Foreskin melanocyte (primary cell): ENCODE measurements at places on chromosomes 13 and 19.

- no peak for DNase-seq
These were observed 4.4 kb downstream of the GPR4 start for GRCh38 chr19:45597425-45598111.

DNA sequence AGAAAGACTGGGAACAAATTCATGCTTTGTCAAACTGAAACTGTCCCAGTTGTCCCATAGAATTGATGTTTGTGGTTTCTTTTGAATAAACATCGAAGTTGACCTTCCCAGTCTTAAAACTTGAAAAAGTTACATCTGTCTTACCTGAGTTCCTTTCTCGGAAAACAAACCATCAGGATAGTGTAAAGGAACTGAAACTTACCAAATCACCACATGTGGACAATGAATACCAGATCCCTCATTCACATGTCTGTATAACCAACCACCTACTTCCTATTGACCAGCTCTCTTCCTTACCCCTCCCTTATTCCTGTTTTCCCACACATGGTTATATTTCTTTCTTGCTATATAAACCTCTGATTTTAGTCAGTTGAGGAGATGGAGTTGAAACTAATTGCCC, 791.7 kb upstream of the PCDH20 start:
- DNase-seq: no peak

GRCh38 chr19:39531834-39532232, 819 bp downstream of the EID2B start:
- DNase-seq: no peak

- DNase-seq: no peak
These were observed 24.9 kb downstream of the MICOS13 start for GRCh38 chr19:5655412-5655811.

- no peak for DNase-seq
These were observed 21.4 kb downstream of the SIGLECL1 start for GRCh38 chr19:51272183-51272810.

- no peak for DNase-seq
These were observed 6.7 kb upstream of the ZNF606 start for GRCh38 chr19:58009301-58009665.

GRCh38 chr19:11649941-11650340, 52.7 kb downstream of the ZNF627 start:
- DNase-seq: no peak

GRCh38 chr19:48925240-48925843, 8.2 kb upstream of the DHDH start:
- DNase-seq: no peak

GRCh38 chr13:98508685-98509084, 68.2 kb downstream of the STK24 start:
- DNase-seq: no peak

DNA sequence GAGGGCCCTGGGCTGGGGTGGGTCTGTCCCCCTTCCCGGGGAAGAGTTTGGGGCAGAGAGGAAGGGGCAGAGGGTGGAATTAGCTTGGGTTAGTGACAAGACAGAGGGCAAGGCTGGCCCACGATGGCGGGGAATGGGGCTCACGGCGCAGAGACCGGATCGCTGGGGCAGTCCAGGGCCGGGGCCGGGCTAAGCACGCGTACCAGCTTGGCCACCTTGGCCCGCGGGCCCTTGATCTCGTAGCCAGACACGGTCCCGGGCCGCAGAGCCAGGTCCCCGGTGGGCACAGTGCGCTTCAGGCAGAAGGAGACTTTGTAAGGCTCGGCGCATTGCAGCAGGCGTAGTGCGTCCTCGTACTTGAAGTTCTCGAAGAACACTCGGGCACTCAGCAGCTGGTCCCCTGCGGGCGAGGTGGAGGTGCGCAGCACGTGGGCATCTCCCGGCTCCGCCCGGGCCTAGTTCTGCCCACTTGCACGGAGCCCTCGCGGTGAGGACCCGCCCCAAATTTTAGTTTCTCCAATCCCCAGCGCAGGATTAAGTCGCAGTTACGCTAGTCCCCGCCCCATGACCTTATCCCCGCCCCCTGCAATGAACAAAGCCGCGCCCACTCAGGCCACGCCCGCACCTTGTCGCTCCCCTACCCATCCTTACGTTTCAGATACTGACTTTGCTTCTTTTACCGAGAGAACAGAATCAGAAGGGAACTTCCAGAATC, 8.6 kb upstream of the HIPK4 start:
- peak; percentile 48 for DNase-seq

GRCh38 chr19:12868540-12869112, 12.6 kb downstream of the DNASE2 start:
- DNase-seq: no peak

- DNase-seq: no peak
These were observed 78.2 kb downstream of the LRCH1 start for GRCh38 chr13:46631179-46631542.

DNA sequence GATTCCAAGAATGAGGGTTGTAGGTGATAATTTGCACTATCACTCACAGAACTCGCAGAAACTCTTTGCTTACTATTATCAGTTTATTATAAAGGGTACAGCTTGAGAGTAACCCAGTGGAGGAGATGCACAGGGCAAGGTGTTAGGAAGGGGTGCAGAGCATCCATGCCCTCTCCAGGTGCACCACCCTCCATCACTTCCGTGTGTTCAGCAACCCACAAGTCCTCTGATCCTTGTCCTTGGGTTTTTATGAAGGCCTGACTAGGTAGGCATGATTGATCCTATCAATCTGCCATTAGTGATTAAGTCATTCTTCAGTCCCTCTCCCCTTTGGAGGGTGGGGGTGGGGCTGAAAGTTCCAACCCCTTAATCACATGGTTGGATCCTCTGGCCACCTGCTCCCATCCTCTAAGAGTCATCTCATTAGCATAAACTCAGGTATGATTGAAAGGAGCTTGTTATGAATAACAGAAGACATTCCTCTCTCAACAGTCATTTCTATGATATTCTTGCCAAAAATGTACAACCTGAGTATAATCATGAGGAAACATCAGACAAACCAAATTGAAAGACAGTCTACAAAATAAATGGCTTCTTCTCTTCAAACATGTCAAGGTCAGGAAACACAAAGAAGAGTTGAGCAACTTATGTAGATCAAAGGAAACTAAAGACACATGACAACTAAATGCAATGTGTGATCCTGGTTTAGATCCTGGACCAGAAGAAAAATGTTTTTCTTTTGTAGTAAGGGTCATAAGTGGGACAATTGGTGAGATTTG, 225.4 kb downstream of the PCCA start:
- DNase-seq: no peak

DNA sequence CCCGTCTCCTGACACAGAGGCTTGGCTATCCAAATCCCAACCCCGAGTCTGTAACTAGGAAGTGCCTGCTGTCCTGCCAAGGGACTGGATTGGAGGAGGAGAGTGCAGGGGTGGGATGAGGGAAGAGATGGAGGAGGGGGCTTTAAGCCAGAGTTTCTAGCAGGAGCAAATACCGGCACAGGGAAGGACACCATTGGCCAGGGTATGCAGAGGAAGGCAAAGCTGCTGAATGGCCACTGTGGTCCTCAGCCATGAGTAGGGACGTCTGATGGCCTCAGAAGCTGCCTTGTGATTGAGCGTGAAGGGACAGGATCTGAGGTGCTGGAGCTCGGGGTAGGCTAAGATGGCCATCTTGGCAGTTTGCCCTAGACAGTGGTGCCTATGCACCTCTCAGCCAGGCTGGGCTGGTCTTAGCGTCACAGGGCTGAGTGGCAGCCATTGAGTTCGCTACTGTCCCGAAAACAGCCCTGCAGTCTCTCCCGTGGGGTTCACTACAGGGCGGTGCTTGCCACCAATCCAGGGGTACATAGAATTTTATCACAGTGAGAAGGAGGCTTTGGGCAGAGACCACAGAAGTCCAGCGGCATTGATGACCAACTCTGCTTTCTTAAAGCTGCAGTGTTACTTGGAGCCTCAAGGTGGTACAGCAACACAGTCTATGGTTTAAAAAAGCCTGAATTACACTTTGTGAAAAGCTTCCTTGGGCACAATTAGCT, 61.8 kb downstream of the AKAP11 start:
- DNase-seq: peak; percentile 24

DNA sequence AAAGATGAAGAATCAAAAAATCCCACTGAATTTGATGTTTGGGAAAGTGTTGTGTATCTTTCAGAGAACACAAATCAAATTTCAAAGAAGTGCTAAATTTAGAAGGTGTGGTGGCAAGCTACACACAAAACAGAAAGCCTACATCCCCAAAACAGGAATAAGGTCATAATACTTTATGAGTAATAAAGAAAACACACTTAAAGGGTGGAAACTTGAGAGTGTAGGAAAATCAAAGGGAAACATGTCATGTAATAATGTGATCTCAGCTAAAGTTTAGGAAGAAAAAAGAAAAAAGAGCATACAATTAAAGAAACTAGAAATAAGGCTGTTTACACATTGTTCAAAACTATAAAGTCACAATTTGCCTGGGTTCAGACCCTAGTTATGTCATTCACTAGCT, 668.7 kb downstream of the PCDH17 start:
- DNase-seq: no peak

DNA sequence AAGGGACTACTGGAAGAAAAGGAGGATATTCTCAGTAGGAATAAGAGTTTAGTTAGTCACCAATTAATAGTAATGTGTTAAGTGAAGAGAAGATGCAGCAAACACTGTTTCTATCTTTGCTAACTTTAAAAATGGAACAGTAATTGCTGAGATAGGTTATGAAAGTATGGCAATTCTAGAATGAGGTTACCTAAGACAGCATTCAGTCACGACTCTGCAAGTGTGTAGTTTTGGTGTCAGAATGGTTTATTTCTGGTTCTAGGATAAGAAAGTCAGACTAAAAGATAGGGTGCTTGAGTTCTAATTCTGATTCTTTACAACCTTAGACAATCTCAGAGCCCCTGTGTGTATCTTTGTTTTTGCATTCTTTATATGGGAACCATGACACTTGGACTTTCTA, 138.1 kb downstream of the POU4F1 start:
- DNase-seq: no peak

- DNase-seq: no peak
These were observed 299.2 kb upstream of the DACH1 start for GRCh38 chr13:72166102-72166650.

DNA sequence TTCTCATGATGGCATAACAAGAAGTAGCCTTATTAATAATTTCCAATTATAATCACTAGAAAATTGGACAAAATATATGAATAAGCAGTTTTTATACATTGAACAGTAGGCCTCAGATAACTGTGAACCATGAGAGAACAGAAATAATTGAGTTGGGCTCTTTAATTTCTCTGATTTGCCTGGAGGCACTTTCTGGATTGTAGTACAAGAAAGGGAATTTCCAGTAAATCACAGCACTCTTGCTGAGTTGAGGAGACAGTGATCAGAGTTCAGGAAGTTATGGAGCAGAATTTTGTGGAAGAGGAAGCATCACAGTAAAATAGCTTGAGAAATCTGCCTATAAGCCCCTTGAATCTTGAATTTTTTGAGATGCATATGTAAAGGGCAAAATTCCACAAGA, 216.2 kb downstream of the MAB21L1 start:
- DNase-seq: peak; percentile 69

DNA sequence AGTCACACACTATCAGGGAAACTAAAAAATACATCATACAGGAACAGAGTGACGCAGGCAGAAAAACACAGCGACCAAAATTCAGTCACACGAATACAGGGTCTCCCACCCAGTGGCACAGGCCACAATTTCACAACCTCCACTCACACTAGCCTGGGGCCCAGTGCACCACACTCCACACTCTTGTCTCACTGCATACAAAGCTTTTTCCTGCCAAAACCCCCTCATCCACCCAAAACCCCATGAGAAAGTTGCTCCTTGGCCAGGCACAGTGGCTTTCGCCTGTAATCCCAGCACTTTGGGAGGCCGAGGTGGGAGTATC, 1.2 kb downstream of the S1PR5 start:
- no peak for DNase-seq

GRCh38 chr13:100306434-100306999, 217.6 kb downstream of the PCCA start:
- DNase-seq: no peak

DNA sequence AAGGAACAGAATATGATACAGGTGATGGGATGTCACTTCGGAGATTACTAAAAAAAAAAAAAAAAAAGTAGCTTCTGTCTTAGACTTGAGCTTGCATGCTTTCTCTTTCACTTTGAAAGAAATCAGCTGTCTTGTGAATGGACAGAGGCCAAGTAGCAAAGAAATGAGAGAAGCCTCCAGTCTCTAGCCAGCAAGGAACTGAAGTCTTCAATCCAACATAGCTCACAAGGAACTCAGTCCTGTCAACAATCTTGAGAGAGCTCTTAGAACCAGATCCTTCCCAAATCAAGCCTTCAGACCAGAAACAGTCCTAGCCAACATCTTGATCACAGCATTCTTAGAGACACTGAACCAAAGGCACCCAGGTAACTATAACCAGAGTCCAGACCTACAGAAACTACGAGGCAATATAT, 7.7 kb downstream of the N4BP2L2 start:
- no peak for DNase-seq

GRCh38 chr19:56301155-56301554, 13.5 kb downstream of the ZSCAN5A start:
- no peak for DNase-seq

GRCh38 chr13:112846411-112847115, 122.5 kb upstream of the MCF2L start:
- no peak for DNase-seq

DNA sequence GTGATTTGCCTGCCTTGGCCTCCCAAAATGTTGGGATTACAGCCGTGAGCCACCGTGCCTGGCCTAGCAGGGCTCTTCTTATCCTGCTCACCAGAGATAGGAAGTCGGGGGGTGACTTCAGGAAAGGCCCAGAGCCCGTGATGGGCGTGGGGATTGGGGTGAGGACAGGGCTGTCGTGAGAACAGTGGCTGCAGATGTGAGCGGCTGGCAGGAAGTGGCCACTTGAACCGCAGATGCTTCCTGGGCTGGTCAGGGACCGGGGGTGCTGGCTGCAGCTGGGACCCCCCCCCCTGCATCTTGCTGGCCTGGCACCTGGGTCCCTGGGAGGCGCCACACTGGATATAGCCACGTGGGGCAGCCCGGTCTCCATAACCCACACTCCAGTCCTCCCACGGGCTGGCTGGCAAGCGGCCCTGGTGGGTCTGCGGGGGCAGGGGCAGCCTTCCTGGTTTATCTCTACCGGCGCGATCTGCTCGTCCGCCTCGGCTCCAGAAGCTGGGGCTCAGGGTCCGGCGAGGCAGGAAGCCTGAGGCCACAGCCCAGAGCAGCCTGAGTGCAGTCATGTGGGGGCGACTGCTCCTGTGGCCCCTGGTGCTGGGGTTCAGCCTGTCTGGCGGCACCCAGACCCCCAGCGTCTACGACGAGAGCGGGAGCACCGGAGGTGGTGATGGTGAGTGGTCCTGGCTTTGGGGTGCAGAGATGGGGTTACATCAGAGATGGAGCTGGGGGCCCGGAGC, at the start of gene F2RL3:
F2RL3 (plus strand) TSS at position 371 of the 737 bp plus-strand sequence; CDS start at position 562, 191 bp downstream.
- DNase-seq: no peak

DNA sequence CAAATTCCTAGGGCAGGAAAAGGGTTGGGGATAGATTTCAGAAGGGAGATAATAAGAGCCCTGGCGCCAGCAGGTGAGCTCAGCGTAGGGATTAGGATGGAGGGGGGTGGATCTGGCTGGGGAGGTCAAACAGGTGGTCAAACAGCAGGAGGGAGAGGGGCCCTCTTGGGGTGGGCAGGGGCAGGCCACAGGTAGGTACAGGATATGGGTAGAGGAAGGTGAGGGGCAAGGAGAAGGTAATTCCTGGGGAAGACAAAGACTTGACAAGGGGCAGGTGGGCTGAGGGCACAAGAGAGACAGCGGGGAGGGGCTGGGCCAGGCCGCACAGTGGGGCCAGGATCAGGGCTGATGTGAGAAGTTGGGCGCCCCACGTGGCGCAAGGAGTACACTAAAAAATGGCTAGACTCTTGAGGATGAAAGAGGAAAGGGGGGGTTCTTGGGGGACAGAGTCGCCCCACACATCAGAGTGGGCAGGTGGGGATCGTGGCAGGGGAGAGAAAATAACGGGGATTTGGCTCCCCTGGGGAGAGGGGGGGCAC, 713 bp downstream of the KRI1 start:
- no peak for DNase-seq

GRCh38 chr19:34458677-34459076, 22.9 kb upstream of the WTIP start:
- no peak for DNase-seq
